ENCODE measurements at places on chromosomes 1 and 21. TPM values are rescaled to one million over a fixed set of nuclear protein-coding genes. Genes with fewer than 3 reads are reported as not detected.

Gene SLC22A15
- total RNA-seq: 3.3 TPM

Gene RAB3B
- 0.69 TPM for total RNA-seq

Gene CTNNBIP1
- 18.2 TPM for total RNA-seq

Gene HAO2
- total RNA-seq: not detected

Gene KRTAP12-3
- not detected for total RNA-seq

Gene CPT2
- total RNA-seq: 13.4 TPM

Gene RCAN1
- 9.5 TPM for total RNA-seq

Gene CLIC6
- 1.0 TPM for total RNA-seq

Gene RBM11
- 0.28 TPM for total RNA-seq

Gene CD34
- 5.2 TPM for total RNA-seq

DNA sequence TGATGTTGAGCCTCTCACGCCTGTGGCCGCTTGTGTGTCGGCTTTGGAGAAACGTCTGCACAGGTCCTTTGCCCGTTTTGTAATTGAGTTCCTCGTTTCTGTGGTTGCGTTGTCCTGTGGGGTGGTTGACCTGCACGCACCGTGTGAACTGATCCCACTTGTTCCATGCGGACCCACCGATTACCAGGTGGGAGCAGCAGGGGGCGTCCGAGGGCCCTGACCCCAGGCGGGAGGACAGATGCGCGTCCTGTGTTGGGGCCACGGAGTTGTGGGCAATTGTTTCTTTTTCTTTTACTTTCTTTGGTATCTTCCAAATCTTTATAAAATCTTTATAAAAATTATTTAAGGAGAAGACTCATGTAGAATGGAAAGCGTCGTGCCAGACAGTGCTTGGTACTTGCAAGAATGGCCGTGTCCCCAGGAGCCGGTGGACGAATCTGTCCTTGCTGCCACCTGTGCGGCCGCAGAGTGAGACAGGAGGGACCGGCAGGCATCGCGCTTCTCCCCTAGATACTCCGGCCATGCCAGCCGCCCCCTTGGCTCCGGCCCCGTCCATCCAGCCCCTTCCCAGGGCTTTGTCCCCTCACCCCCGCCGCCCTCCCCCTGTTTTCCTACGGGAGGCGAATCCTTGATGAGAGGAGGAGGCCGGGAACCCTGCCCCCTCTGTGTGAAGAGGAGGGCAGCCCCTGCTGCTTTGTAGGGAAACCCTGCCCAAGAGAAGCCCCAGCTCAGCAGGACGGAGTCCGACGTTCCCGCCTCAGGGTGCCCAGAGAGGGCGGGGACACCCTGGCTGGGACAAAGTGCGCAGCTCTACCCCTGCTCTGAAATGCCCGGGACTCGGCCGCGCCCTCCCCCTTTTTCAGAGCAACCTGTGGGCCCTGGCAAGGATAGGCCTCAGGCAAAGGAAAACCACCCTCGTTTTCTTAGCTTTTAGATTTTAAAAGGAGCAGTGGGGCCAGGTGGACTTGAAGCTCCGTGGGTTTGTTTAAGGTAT, 41.7 kb downstream of the PRKCZ start:
- no peak for DNase-seq

- DNase-seq: no peak
Observed at GRCh38 chr1:28927648-28928313, 13.4 kb downstream of the EPB41 start.

DNA sequence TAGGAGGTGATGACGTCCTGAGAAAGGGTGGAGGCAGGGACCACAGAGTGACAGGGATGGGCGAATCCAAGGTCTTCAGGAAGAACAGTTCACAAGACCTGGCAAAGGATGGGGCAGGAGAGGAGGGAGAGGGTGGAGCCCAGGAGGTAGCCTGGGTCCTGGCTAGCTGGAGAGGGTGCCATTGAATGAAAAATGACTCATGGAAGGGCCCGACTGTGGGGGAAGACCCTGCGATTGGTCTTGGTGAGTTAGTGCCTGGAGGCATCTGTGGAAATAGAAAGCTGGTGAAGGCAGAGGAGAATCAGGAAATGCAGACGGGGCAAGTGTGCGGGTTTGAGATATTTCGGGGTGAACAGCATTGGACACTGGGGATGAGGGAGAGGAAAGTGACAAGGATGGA, 60.3 kb upstream of the SLC45A1 start:
- no peak for DNase-seq

- DNase-seq: no peak
Observed at GRCh38 chr1:167135281-167135840, 41.5 kb downstream of the STYXL2 start.

GRCh38 chr1:71645015-71645414, 564.2 kb upstream of the ZRANB2 start:
- no peak for DNase-seq

- DNase-seq: no peak
Observed at GRCh38 chr1:186499571-186499970, 38.7 kb upstream of the PDC start.

DNA sequence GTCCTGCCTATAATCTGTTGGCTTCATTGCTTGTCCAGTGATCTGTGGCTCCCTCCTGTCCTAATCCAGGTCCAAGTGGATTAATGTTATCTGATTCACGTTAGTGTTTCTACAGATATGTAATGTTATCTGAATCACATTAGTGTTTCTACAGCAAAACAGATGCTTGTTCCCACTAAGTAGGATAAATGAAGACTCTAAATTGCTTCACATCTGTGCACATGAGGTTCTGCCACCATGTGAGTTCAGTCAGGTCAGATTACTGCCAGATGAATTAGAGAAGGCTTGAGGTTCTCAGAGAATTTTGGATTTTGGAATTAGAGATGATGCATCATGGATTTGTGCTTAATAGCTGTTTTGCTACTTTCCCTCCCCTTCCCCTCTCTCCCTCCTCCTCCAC, 13.2 kb downstream of the DISC1 start:
- no peak for DNase-seq

- no peak for DNase-seq
Observed at GRCh38 chr1:47555841-47556560, 118.2 kb downstream of the FOXD2 start.

DNA sequence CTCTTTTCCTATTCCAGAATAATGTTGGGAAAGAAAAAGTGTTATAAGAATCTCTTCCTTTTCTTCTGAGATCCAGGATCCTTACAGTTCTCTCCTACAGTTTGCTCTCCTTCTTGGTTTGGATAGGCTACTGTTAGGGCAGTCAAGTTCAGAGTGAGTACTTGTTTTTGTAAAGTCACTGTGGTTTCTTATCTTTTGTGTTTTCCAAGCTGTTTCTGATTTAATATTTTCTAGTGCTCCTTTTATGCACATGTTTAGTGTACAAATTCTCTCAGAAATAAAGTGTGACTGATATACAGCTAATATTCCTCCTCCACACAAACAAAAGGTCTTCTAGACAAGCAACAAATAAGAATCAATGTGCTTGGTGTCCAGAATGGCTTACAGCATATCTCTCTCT, 107.7 kb downstream of the BACH1 start:
- DNase-seq: no peak

- peak; percentile 78 for DNase-seq
Observed at GRCh38 chr1:61083013-61083806, 849 bp downstream of the NFIA start.

DNA sequence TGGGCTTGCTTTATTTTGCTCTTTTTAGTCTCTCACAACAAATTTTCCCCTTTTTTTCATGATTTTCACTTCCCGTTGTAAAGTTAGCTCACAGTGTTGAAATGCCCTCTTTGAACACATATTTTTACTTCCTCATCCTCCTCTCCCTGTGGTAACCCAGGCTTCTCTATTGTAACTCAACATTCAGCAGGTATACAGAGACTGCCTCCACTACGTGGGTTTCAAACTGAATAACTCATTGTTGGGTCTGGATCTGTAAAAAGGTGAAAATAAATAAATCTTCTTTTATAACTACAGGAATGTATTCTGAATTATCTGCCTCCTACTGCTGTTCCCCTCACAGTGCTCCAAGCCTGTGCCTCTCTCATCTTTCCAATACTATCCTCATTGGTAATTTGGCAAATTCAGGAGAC, 166.4 kb downstream of the RUNX1 start:
- no peak for DNase-seq

DNA sequence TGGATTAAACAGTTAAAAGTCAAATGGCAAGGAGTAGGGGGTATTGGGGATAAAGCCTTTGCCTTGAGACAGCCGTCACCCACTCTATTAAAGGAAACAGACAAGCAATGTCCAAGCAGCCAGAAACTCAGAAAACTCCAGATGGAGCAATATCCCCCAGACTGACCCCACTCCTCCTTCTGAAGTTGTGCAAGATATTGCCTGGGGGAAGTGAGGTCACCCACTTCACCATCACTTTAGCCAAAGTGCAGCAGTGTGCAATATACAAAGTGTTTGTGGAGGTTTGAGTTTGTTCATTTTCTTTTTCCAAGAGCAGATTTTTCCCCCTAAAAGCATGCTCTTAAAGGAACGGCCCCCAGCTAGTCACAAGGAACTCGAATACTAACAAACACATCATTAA, 125.1 kb downstream of the ETS2 start:
- DNase-seq: no peak

DNA sequence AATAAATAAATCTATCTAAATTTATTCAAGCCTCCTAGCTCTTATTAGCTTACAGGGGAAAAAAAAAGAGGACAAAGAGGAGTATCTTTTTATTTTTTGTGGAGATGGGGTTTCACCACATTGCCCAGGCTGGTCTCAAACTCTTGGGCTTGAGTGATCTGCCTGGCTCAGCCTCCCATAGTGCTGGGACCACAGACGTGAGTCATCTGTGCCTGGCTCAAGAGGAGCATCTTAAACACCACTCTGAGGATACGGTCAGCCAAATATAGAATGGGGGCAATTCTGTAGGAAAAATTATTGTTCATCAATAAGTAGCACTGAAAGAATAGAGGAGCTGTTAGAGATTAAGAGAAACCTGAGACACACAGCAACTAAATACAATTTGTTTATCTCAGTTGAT, 24.1 kb downstream of the SLC45A3 start:
- no peak for DNase-seq

- no peak for DNase-seq
Observed at GRCh38 chr21:34807146-34807880, 138.5 kb downstream of the CLIC6 start.

DNA sequence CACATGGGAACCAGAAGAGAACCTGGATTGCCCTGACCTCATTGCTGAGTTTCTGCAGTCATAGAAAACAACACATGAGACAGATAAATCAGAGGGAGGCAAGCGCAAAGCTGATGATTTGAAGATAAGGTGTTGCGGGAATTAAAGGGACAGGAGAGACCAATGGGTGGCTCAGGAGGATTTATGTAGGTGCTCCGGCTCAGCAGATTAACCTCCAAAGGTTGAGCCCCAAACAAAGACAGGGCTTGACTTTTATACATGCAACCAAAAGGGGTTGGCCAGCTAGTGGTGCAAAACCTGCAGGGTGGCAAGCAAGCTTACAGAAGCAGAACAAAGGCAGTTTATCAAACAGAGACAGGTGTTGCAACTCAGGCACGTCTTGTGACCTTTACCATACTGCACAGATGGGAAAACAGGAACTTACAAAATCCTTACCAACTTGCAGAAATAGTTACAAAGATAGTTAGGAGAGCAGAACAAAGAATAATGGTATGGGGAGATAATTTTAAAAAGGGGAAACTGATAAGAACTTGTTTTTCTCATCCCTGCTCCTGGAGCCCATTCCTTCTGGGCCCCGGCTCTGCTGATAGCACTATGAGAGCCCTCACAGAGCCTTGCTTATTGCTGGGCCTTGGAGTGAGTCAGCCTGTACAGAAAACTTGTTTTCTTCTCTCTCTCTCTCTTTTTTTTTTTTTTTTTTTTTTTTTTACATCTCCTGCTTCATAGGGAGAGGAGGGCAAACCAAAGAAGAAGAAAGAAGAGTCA, 93.6 kb downstream of the SNRPE start:
- DNase-seq: no peak

- no peak for DNase-seq
Observed at GRCh38 chr1:82299056-82299455, 498.3 kb downstream of the ADGRL2 start.

- peak; percentile 68 for DNase-seq
Observed at GRCh38 chr1:115828101-115829022, 12.6 kb downstream of the NHLH2 start.

GRCh38 chr1:100780814-100781213, 61.3 kb downstream of the VCAM1 start:
- no peak for DNase-seq

DNA sequence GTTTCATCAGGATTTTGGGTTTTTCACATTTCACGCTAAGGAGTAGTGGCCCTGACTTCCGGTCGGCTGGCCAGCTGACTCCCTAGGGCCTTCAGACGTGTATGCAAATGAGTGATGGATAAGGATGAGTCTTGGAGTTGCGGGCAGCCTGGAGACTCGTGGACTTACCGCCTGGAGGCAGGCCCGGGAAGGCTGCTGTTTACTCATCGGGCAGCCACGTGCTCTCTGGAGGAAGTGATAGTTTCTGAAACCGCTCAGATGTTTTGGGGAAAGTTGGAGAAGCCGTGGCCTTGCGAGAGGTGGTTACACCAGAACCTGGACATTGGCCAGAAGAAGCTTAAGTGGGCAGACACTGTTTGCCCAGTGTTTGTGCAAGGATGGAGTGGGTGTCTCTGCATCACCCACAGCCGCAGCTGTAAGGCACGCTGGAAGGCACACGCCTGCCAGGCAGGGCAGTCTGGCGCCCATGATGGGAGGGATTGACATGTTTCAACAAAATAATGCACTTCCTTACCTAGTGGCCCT, 23.1 kb upstream of the TNFRSF1B start:
- peak; percentile 15 for DNase-seq

Data from pancreas (tissue), 10 donors.